Erythroblast (primary cell): ENCODE measurements at places on chromosomes 12 and 14.

- no peak for DNase-seq
These were observed 146.1 kb downstream of the METTL25 start for GRCh38 chr12:82504409-82504808.

- DNase-seq, result peak; percentile 55
These were observed 71.1 kb downstream of the FUT8 start for GRCh38 chr14:65483647-65484046.

DNA sequence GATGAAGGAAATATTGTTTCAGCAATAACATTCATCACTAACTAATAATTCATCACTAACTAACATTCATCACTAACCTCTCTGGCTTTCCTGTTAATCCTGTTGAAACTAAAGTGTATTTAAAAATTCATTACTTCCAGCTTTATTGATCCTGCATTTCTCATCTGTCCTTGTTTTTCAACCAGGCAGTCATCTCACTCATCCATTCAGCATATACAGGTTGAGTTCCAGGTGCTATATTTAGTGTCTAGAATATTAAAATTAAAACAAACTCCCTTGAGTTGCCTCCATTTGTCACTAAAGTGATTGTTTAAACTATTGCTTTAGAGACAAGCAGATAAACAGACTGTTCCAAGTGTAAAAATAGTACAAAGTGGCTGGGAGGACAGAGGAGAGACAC, 58.1 kb downstream of the ATXN7L3B start:
- no peak for DNase-seq

- DNase-seq, result no peak
These were observed 137.0 kb downstream of the SLC25A21 start for GRCh38 chr14:37035401-37035800.

GRCh38 chr12:90977224-90977623, 22.2 kb upstream of the CCER1 start:
- DNase-seq, result no peak

DNA sequence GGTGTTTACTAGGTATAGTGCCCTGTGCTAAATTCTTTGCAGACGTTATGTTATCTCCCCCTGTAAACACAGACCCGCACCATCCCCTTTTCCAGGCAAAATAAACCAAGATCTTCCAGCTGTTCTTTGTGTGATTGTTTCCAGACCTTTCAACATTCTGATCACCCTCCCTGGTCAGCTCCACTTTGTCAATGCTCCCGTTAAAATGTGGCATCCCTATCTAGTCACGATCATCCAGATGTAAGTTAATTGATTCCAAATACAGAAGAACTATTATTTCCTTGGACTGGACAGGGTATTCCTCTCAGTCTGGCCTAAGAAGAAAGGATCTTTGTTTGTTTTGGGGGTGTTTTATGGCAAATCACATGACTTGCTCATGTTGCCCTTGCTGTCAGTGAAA, 127.6 kb upstream of the ARID2 start:
- no peak for DNase-seq

GRCh38 chr14:42854061-42854460, 1247.4 kb downstream of the LRFN5 start:
- no peak for DNase-seq

DNA sequence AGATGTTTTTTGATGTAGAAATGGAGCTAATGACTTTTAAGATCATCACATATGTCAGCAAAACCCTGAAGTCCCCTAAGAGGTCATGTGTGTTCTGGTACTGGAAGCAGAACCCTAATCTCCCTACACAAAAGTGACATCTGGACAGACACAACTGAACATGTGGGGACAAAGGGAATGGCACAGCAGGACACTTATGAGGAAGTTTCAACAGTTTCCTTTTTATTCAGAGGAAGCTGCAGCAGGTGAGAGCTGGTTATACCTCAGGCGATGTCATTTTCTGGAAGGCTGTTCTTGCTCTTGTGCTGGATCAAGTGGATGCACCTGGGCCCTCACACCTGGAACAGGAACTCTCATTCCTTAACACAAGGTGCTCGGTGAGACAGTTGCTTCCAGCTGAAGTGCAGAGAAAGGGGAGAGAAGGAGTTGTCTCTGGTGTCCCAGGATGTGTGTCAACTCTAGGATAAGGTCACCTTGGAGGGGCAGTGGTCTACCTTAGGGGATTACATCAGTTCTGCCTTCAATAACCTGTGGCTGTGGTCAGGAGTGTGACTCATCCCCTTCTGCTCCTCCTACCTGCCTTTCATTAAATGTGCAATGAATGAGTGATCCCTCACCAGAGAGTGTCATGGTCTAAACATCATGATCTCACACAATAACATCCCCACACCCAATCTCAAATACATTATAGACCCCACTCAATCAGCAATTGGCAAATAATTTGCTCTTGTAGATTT, 463.4 kb downstream of the TMEM121 start:
- DNase-seq, result no peak

GRCh38 chr14:88233915-88234314, 89.2 kb downstream of the KCNK10 start:
- peak; percentile 24 for DNase-seq

DNA sequence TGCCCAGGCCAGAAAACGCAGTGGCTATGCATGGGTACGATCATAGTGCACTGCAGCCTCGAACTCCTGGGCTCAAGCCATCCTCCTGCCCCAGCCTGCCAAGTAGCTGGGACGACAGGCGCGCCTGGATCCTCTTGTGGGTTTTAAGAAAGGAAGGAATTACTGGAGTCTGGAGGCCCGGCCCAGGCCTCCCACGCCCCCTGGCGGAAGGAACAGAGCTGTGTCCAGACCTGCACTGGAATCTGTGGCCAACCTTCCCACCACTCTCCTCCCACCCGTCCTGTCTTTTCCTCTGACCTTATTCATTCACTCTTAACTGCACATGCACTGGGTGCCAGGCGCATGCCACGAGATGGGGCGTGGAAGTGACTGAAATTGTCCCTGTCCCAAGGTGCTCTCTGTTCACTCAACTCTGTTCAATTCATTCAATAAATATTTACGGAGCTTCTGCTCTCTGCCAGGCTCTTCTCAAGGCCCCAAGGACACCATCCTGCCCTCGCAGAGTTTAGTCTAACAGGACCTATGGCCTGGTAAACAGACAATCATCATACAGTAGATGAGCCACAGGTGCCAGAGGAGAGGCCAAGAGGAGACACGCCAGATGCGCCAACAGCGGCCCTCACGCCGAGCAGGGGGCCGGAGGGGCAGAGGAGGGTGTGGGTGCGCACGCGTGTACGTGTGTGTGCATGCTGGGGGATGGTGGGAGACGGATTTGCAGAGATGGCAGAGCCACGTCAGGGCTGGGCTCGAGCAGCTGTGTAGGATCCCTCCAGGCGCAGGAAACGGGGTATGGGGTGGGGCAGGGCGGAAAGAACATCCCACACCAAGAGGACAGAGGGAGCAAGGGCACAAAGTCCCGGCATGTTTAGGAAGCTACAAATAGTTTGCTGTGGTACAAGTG, 13.7 kb upstream of the TMEM106C start:
- peak; percentile 76 for DNase-seq

GRCh38 chr14:34522496-34522895, 17.0 kb downstream of the EAPP start:
- no peak for DNase-seq

DNA sequence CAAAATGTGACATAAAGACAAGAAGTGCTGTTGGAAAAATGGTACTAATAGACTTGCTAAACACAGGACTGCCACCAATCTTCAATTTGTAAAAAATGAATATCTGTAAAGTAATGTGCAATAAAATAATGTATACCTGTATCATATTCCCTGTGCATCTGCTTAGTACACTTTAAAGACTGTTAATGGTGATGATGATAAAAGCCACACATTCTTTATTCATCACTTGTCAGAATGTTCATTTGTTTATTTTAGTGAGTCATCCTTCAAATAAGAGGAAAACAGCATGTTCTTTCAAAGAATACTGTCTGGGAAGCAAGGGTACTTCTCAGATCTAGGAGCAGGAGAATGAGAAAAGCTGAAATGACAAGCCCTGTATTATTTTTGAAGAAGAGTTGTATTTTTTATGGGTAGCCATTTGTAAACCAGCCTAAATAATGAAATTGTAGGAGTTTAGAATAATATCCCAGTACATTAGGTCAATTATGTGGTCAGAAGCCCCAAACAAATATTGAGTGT, 78.3 kb upstream of the PSMA6 start:
- DNase-seq, result no peak

GRCh38 chr14:85577543-85578114, 47.7 kb downstream of the FLRT2 start:
- no peak for DNase-seq

- DNase-seq, result no peak
These were observed 136.0 kb downstream of the ADGRD1 start for GRCh38 chr12:131089531-131090273.

- no peak for DNase-seq
These were observed 52.1 kb downstream of the RCOR1 start for GRCh38 chr14:102644523-102644922.

- DNase-seq, result no peak
These were observed 11.5 kb downstream of the SLC38A2 start for GRCh38 chr12:46360908-46361666.

DNA sequence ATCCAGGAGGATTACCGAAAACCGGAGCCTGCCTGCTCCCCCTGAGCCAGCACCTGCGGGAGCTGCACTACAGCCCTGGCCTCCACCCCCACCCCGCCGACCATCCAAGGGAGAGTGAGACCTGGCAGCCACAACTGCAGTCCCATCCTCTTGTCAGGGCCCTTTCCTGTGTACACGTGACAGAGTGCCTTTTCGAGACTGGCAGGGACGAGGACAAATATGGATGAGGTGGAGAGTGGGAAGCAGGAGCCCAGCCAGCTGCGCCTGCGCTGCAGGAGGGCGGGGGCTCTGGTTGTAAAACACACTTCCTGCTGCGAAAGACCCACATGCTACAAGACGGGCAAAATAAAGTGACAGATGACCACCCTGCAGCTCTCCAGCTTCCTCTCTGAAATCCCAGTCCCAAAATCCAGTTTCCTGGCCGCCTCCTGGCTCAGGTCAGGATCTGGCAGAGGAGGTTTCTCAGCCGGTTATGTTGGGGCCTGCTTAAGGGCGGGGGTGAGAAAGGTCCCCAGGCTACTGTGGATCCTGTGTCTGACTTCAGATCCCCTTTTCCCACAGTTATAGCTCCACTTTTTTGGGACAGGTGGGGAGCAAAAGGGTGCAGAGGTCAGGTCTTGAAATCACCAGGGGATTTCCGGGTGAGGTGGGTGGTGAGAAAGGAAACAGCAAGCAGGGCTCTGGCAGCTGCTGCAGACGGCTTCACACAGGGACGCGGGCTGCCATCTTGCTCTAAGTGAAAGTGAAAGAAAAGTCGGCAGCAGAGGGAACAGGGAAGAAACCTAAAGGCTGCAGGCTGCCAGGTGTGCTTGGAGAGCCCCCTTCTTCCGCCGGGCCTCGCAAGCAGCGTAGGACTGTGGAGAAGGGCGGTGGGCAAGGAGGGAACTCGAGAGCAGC, at the start of gene TAPBPL:
Gene TAPBPL (plus strand): TSS at position 695 of the 897 bp plus-strand sequence. CDS start 207 bp downstream, outside the sequence.
- DNase-seq, result peak; percentile 83

DNA sequence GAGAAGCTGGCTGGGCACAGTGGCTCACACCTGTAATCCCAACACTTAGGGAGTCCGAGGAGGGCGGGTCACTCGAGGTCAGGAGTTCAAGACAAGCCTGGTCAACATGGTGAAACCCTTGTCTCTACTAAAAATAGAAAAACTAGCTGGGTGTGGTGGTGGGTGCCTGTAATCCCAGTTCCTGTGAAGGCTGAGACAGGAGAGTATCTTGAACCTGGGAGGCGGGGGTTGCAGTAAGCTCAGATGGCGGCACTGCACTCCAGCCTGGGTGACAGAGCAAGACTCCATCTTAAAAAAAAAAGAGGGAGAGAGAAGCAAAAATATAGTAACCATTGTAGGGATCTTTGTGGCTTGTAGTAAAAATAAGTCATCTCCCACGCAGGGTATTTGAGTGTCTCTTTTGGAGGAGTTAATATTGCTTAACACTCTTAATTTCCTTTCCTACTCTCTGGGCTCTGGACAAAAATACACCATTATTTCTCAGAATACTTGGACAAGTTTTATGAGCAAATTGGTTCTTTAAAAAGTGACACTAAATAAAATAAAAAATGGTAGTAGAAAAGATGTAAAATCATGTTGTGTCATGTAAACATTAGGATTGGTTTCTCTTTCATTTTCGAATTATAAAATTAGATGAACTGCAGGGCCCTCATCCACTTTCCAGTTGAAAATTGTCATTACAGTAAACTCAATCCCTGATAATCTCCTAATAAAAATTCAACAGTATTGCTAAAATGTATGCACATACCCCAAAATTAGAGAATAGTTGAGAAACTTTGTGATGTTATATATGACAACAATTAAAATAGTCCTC, 61.1 kb upstream of the C12orf71 start:
- no peak for DNase-seq

DNA sequence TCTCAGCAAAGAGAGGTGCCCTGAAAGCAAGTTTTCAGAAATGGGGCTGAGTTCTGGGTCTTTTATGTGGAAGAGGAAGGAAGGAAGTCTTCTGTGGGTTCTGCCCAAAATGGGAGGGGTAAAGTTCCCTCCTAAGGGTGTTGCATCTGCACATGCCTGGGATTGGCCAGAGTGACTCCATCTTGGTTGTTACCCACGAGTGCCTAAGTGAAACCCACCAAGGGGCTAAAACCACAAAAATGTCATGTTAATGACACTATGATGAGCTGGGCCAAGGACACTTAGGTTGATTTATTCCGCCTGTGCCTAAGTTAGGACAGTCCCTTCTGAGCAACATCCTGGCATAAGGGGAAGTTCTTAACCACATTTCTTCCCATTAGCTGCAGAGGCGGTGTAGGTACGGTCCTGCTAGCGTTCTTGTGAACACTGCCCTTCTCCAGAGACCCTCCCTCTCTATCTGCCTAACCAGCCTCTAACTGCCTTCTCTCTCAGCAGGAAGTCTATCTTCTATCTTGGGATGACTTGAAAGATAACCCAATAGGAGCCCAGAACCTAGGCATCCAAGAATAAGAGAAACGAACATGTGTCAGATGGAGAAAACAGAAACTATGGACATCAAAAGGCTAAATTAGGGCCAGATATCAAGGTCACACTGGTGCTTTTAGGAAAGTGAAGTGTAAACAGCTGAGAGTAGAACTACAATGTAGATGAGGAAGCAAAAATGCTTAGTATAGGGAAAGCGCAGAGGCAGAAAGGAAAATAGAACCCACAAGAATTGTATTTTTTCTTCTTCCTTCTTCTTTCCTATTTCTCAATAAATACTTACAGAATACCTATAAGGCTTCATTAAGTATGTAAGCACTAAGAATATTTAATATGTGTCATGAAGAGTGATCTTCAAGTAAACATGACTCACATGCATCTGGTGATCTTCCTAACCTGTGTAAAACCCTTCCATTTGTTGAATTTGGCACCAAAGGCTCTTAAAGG, 104.2 kb upstream of the AMN1 start:
- no peak for DNase-seq

DNA sequence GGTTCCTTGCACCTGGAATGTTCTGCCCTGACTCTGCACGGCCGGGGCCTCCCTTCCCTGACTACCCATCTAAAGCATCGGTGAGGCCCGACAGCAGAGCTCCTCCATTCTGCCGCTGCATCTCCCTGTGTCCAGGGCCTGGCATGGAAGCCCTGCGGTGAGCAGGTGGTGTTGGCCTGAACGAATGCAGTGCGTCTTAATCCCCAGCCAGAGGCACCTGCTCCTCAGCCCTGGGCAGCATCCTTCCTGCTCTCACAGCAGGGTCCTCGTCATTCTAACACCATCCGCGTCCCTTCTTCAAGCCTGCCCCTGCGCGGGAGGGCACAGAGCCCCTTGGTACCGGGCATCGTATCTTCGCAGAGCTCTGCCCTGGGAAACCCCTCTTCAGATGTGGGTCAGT, 15.4 kb downstream of the BEGAIN start:
- no peak for DNase-seq

GRCh38 chr12:55757701-55758100, 14.8 kb downstream of the GDF11 start:
- DNase-seq, result no peak

- DNase-seq, result no peak
These were observed 878.0 kb upstream of the TMEM132C start for GRCh38 chr12:127388985-127389384.

GRCh38 chr14:76421662-76422061, 45.7 kb downstream of the ESRRB start:
- DNase-seq, result no peak
